ENCODE measurements at places on chromosomes 1 and 21.
A peak's percentile ranks its signal among the peaks of the same experiment; 100 is the strongest.

DNA sequence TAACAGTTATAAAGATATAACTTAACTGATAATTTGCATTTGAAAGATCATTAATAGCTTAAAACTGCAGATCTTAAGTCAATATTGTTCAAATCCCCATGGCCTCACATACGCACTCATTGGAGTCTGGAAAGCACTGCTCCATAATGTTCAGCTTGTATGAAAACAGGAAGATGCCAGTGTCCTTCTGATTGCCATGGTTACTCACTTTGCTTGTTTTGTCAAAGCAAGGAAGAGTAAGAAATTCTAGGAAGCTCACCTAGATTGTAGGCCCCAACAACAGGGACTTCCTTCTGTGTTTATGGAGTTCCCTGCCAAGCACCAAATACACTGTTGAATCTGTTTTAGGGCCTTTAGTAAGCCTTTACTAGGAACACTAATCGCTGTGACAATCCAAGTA is 10.9 kb downstream of the GAS5 start:
- no peak for DNase-seq

GRCh38 chr1:187415065-187415464 is 586.3 kb downstream of the PLA2G4A start:
- no peak for DNase-seq

DNA sequence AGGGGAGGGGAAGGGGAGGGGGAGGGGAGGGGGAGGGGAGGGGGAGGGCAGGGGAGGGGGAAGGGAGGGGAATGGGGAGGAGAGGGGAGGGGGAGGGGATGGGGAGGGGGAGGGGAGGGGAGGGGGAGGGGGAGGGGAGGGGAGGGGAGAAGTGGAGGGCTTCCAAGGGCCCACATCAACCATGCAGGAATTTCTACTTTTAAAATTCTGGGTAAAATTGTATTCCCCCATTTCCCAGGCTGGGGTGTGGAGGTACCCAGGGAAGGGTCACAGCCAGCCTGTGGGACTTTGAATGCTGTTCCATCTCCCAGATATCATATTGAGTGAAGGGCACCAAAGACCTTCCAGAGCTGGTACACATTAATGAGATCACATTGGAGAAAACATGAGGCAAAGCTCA is 126.9 kb upstream of the ETS2 start:
- no peak for DNase-seq

DNA sequence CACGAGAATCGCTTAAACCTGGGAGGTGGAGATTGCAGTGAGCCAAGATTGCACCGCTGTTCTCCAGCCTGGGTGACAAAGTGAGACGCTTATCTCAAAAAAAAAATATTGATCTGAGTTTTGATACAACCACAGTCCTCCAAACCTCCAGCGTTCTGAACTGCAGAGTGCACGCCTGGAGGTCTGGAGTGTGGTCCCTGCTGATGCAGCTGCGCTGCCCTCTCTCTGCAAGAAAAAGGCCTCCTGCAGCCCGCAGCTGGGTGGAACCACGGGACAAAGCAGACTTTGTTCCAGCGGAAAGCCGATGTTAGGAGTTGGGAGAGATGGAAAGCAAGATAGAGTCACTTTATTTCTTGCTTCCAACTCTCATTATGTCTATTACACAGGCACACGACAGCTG is 144.9 kb upstream of the SOD1 start:
- DNase-seq, result no peak

- DNase-seq, result no peak
Observed at GRCh38 chr1:94279038-94279437, 41.7 kb upstream of the ARHGAP29 start.

DNA sequence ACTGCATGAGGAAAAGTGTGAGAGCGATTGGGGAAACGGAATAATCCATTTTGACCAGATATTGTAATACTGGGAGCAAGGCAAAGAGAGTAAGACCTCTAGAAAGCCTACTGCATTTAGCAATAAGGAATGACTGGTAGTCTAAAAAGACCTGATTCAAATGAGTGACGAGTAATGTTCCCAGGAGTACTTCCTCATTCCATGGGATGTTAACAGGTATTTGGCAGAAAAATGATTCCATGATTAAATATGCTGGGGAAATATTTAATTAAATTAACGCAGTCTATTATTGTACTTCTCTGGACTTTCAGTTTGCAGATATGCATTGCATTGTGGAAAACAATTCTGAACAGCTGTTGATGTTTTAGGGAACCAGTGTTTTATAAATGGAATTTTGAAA is 105.5 kb downstream of the RPE65 start:
- DNase-seq, result no peak

- no peak for DNase-seq
Observed at GRCh38 chr1:41249319-41249718, 7.2 kb upstream of the SCMH1 start.

DNA sequence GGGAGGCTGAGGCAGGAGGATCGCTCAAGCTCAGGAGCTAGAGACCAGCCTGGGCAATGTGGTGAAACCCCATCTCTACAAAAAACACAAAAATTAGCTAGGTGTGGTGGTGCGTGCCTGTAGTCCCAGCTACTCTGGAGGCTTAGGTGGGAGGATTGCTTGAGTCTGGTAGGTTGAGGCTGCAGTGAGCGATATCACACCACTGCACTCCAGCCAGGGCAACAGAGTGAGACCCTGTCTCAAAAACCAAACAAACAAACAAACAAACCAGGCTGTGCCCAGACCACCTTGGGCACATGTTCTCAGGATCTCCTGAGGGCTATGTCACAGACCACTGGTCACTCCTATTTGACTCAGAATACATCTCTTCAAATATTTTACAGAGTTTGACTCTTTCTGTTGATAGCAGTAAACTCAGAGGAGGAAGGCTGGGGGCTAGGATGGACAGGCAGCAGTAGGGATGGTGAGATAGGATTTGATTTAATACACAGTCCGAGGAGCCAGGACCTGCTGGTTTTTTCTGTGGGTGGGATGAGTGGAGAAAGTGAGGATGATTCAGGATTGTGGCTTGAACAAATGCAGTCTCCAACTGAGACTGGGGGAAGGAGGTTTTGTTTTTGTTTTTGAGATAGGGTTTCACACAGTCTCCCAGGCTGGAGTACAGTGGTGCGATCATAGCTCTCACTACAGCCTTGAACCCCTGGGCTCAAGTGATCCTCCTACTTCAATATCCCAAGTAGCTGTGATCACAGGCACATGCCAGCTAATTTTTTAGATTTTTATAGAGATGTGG is 46.5 kb downstream of the OLFML3 start:
- DNase-seq, result no peak

- no peak for DNase-seq
Observed at GRCh38 chr1:10415211-10415930, 14.9 kb upstream of the CENPS start.

DNA sequence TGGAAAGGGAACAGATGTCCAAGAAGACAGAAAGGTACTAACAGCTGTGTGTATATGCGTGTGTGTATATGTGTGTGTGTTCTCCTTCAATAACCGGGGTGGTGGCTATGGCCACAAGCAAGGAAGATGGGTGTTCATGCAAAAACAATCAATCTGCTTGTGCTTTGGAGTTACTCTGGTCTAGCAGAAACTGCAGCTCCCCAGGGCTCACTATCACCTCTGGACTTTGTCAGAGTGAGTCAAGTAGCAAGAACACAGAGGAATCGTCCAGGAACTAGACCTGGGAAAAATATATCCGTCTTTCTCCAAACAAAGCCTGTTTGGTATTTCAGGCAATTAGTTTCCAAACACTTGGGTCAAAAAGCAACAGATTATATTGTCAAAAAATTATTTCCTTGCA is 68.6 kb downstream of the GNG12 start:
- DNase-seq, result no peak

GRCh38 chr1:58783090-58783992 is 506 bp downstream of the JUN start:
- DNase-seq, result no peak

- no peak for DNase-seq
Observed at GRCh38 chr1:23865543-23865930, 2.6 kb downstream of the FUCA1 start.

DNA sequence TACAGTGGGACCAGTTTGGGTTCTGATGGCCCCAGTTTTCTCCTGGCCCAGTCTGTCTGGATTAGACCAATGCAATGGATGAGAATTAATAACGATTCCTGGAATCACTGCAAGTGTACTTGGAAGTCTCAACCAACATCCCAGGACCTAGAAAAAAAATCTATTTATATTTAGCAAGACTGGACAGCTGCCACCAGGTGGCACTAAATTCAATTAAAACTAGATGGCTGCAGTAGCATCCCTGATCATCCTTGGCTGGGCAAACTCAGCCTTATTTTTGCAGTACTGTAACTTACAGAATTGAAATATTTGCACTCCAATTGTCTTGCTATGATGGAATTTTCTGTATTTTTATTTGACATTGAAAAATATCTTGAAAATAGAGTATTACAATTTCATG is 165.7 kb downstream of the NCAM2 start:
- no peak for DNase-seq

DNA sequence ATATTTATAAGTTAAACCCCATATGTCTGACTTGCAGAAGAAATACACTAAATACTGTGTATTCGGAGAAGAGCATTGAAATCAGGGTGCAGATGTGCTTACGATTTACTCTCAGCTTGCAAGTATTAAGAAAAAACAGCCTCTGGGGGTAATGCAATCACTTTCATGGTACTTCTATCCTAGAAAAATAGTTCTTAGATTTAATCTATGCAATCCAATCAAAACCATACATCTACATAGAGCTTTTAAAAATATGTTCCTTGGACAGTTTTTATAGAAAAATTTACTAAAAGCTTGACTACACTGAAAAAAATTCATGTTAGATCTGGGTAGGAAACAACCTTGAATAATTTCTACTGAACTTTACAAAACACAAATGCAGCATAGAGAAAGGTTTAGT is 890.3 kb upstream of the ADGRL2 start:
- DNase-seq, result no peak

- DNase-seq, result no peak
Observed at GRCh38 chr1:85847356-85847755, 139.1 kb upstream of the ZNHIT6 start.

GRCh38 chr21:45110873-45111624 is 36.7 kb downstream of the ADARB1 start:
- no peak for DNase-seq

GRCh38 chr21:45873418-45873817 is 108.2 kb upstream of the COL6A1 start:
- DNase-seq, result no peak

- DNase-seq, result no peak
Observed at GRCh38 chr21:41808094-41808493, 41.2 kb upstream of the RIPK4 start.

GRCh38 chr1:110519125-110519810 is at the start of gene KCNA10:
KCNA10 (minus strand) TSS chr1:110519175; CDS start chr1:110518787, 388 bp downstream.
- no peak for DNase-seq

- DNase-seq, result no peak
Observed at GRCh38 chr1:54486907-54487306, 61.1 kb upstream of the ACOT11 start.

DNA sequence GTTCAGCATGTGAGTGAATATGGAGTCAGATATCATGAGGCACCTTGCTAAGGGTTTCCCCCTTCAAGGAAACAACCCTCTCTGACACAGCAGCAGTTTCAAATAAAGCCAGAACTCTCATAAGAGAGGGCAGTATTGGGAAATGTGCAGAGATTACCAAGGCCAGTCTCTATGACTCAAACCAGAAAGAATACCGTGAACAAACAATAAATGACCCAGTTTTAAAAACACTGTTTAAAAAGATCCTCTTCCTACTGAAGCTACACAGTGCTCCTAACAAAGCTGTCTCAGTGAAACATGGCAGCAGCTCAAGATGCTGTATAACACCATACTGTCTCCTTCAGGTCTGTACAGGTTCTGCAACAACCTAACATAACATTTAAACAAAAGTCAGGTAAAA is 102.6 kb downstream of the KIAA0319L start:
- DNase-seq, result no peak

DNA sequence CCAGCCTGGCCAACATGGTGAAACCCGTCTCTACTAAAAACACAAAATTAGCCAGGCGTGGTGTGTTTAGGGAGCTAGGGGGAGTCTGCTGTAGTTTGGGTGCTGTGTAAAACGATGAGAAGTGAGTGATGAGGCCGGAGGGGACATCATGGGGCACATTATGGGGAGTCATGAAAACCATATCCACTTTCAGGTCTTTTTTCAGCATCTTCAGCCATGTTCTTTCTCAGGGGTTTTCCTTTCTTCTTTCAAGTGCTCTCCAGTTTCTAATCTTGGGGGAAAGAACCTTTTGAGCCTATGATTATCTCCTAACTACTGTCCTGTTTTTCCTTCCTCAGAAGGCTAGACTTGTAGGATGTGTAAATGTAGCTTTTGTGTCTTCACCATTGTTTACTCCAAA is 14.4 kb downstream of the KDM4A start:
- DNase-seq, result no peak

- no peak for DNase-seq
Observed at GRCh38 chr1:64302971-64303370, 99.5 kb downstream of the UBE2U start.

GRCh38 chr1:85358702-85359438 is 82.4 kb upstream of the BCL10 start:
- DNase-seq, result no peak

GRCh38 chr1:32893198-32894018 is 7.1 kb downstream of the HPCA start:
- no peak for DNase-seq

- no peak for DNase-seq
Observed at GRCh38 chr1:176220100-176220689, 13.1 kb upstream of the COP1 start.

DNA sequence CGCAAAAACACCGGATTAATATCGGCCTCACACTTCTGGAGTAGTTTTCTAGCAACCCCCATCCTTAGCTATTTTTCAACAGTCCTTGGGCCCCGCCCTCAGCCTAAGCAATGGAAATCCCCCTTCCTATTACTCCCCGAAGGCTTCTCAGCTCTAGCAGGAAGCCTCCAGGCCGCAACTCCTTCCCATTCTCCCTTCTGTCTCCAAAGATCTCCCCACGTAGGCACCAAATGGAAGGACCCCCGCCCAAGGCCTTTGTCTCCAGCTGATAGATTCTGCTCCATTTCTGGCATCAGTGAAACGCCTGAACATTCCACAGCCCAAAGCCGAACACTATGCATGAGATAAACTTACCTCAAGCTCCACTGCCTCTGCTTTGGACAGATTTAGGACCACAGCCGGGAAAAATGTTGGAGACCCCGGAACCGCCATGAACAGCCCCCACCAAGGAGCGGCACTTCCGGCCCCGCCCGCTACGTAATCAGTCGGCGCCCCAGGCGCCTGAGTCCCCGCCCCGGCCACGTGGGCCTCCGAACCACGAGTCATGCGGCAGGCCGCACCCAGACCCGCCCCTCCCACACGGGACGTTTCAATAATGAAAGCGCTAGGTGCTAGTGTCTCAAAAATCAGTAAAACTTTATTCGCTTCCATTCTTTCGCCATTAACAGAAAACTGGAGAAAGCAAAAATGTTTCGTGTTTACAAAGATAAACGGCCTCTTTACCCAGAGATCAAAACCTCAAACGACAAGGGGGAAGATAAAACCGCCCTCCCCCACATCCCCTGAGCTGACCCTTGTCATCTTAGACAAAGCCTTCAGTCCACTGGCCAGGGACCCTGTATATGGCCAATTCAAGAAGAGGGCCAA is at the start of gene NRAS:
Gene NRAS, minus strand, starts transcription at position 468 of the 867 bp plus-strand sequence. CDS start 611 bp downstream, outside the sequence.
- DNase-seq, result peak; percentile 47

DNA sequence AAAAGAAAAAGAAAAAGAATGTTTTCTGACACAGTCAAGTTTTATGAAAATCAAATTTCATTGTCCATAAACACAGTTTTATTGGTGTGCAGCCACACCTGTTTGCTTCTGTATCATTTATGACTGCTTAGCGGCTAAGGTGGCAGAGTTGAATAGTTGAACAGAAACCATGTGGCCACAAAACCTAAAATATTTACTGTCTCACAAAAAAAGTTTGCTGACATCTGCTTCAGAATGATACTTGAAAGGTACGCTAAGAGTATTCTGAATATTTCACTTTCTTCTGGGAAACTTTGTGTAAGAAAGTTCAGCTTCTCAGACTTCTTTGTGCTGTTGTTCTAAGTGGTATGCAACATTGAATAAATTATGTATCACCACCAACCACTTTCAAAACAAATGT is 6.2 kb downstream of the KCNK1 start:
- DNase-seq, result no peak

Data from iPS DF 19.7 (cell line).